NCI-H345 (cell line): ENCODE measurements at places on chromosomes 2 and 18.

DNA sequence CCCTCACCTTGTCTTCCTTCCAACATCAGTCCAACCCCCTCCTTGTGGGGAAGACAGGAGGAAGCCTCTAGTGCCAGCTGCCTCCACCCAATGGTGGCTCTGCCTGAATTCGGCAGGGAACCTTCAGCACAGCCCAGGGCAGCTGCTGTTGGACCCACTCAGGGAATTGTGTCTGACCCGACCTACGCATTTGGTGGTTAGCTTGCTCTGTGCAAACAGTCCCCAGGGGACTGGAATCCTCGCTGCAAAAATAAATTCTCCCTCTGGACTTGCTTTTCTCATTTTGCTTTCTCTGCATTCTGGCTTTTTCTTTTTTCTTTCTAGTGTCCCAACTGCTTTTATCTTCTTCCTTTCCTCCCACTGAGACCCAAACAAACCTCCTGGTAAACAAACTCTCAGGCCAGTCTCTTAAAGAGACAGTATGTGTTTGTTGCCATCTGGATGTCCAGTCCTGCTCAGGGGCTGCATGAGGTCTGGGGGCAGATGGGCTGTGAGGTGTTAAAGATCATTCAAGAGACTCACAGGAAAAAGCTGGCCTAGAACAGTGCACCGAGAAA is 137.7 kb upstream of the HAAO start:
- peak; percentile 19 for DNase-seq

DNA sequence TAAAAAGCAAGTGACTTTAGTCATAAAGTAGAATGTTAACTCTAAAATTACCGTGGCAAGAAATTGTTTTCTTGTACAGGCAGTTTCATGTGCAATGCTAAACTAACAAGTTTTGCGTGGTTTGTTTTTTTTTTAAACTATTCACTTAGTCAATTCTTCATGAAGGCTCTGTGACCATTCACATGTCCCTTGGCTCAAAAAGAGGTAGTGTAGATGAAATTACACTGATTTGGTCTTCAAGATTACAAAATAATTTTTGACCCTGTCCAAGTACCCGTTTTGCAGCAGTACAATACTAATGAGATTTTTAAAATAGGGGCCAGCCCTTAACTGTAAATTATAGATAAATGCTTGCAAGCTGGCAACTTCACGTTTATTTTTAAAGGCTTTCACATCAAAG is 1.3 kb downstream of the TMEM131 start:
- DNase-seq = no peak

DNA sequence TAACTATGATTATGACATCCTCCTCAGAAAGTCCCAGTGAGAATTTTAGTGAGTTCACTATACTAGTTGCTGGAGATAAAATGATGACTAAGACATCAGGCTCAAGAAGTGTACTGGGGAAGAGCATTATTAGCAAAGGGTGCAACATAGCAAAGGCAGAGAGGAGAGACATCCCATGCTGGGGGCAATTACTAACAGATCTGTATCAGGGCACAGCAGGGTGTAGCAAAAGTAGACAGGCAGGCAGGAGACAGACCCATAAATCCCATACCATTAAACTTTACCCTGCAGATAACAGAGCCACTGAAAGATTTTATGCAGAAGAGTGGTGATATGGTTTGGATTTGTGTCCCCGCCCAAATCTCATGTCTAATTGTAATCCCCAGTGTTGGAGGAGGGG is 161.7 kb downstream of the SP3 start:
- no peak for DNase-seq

- DNase-seq = no peak
Measured at GRCh38 chr2:238689331-238689730, 158.6 kb upstream of the TWIST2 start.

- peak; percentile 52 for DNase-seq
Measured at GRCh38 chr18:58990720-58991119, 126.0 kb downstream of the ZNF532 start.

DNA sequence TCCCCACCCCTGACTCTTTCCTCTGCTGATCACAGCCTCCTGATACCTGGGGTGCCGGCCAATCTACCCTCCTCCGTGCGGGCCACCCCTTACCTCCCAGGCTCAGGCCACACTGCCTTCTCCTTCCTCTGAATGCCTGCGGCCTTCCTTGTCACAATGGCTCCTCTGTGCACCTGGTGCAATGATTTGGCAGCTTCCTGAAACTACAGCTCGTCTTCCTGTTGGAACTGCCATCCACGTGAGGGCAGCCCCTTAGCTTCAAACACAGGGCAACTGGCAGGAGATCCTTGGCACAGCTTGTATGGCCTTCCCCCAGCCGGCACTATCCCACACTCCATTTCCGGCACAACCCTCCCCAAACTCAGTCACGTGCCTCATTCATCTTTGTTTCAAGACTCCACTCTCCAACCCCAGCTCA is 69.0 kb downstream of the STPG4 start:
- DNase-seq = no peak

- DNase-seq = no peak
Measured at GRCh38 chr2:159497256-159497655, 119.1 kb downstream of the BAZ2B start.

DNA sequence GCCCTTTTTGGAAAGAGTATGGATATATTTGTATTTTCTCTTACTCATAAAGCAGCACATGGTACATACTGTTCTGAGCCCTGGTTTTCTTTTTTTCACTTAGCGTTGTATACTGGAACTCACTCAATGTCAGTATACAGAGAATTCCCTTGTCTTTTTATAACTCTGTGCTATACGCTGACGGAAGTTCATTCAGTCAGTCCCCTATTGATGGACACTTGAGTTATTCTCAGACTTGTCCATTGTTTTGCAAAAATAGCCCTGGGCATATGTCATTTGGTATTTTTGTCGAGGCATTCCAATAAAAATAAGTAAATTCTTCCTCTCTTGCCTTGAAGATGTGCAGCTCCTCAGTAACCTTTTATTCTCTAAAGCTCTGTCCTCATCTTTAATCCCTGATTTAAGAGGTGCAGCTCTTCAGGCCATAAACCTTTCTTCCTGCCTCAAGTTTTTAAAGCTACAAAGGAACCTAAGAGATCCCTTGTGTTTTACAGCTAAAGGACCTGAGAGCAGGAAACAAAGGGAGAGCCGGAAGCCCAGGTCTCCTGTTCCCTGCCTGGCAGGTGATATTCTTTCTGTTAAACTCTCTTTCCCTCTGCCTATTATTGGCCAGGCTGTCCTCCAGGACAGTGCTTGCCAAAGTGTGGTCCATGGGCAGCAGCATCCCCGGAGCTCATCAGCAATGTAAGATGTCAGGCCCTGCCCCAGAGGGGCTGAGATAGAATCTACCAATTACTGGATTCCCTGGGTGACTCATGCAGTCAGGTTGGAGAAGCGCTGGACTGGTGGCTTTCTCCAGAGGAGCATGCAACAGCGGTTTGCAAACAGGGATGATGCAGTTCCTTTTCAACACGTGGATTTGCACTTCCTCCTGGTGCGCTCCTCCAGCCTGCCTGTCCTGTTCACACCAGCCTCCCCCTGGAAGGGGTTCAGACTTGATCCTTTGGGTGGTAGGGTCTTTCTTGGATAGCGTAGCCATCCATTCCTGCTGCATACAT is 158.0 kb downstream of the NEDD4L start:
- peak; percentile 83 for DNase-seq

DNA sequence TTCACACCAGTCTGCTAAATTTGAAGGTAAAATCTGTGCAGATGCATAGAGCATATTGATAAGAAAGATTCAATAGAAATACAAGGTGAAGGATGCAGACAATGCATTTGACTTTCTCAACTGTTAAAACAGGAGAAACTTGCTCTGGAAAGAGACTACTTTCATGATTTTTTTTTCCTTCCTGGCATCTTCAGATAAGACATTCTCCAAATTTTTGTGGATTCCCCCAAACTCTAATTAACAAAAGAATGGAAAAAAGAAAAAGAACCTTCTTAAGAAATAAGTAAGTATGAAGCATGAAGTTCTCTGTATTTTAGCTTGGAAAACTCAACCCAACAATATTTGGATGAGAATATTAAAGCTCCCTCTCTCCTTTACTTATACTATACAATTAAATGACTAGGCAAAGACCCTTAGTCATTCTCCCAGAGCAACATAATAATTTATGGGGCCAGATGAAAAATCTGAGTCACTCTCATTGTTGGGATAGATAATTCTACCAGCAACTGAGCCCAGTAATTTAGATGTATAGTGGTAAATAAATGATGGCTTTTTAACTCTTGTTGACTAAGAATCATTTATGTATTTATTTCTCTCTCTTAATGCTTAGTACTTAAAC is 298.7 kb upstream of the COL3A1 start:
- no peak for DNase-seq

DNA sequence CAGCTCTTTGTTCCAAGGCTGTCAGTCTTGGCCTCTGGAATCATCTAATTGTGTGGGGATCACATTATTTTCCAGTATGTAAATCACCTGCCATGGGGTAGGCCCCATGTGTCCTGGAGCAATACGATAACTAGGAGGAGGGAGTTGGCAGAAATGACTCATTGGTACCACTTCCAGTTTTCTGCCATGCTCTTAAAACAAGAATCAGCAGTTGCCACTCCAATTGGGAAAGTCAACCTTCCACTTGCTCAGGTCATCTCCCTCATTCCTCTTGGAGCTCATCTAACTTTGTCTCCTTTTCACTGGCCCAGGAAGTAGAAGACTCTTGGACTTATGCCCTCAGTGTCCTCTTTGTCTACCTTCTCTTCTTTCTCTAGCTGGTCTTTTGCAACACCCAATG is 487.0 kb downstream of the SLC4A3 start:
- no peak for DNase-seq

- no peak for DNase-seq
Measured at GRCh38 chr2:41321351-41321750, 726.5 kb upstream of the PKDCC start.

GRCh38 chr2:219571311-219572236 is at the start of gene OBSL1:
Gene OBSL1, minus strand, starts transcription at chr2:219571539. Its CDS starts 307 bp downstream, at chr2:219571232.
- DNase-seq = peak; percentile 85

DNA sequence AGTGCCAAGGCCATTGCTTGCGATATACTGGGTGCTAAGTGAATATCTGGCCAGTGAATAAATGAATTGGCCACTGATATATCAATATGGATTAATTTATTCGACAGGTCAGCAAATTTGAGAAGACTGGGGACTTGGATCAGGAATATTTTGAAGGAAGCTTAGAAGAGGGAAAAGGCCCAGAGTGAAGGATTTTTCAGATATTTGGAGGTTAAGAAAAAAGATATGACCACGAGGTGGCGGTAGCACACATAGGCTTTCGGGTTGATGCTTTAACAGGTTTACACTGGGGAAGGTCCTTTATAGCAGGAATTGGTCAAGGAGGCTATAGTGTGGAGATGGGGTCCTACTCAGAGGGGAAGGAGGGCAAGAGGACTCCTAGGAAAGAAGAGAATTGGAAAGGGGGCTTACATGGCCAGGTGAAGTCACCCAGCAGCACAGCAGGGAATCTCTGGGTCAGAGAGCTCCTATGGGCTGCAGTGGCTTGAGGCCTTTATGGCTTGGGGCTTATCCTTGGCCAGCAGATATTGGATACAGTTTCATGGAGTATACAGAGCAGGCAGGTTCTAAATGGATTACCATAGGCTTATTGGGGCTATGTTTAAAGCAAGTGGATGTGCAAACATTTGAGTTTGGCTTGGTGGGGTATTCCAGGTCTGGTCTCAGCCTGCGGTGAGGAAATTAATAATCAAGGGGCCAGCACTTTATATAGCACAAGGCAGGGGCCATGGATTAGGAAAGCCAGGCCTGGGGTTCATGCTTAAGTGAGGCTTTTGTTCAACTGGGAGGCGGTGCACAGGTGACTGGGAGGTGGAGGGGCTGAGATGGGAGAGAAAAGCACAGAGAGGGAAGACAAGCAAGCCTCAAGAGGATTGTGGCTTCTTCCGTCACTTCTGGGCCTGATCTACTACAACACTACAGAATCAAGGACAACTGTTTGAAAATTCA is 9.7 kb downstream of the IL1RN start:
- DNase-seq = peak; percentile 26

GRCh38 chr2:43906448-43907109 is 67.8 kb downstream of the ABCG8 start:
- DNase-seq = no peak

- DNase-seq = no peak
Measured at GRCh38 chr2:33486544-33486943, 10.1 kb downstream of the RASGRP3 start.

DNA sequence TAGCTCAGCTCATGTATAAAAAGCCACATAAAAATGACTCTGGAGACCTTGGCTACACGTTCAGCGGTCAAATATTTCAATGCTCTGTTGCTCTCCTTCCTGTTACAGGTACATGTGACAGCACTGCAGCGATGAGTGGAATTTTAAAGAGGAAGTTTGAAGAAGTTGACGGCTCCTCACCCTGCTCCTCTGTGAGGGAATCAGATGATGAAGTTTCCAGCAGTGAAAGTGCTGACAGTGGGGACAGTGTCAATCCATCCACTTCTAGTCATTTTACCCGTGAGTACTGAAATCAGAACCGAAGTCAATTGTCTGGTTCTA is 125.4 kb downstream of the CSRNP3 start:
- DNase-seq = no peak

- no peak for DNase-seq
Measured at GRCh38 chr2:186962085-186962747, 113.2 kb upstream of the ZSWIM2 start.

DNA sequence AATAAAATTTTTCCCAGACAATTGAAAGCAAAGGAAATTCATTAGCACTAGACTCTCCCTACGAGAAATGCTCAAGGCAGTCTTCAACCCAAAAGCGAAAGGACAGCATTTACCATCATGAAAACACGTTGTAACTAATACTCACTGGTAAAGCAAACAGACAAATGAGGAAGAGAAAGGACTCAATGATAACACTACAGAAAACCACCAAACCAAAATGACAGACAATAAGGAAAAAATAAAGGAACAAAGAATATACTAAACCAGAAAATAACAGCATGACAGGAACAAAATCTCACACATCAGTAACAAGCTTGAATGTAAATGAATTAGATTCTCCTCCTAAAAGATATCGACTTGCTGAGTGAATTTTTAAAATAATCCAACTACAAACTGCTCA is 190.7 kb downstream of the NOL4 start:
- DNase-seq = no peak
